ENCODE measurements at places on chromosomes 11 and 22. TPM values are rescaled to one million over a fixed set of nuclear protein-coding genes. Genes with fewer than 3 reads are reported as not detected.

The OR52N4 gene
- total RNA-seq, result not detected

The ASPHD2 gene
- total RNA-seq, result 0.07 TPM

The ANO9 gene
- not detected for total RNA-seq

The KIAA1671 gene
- 16.5 TPM for total RNA-seq

The SCARF2 gene
- total RNA-seq, result 2.5 TPM

The OR2AG1 gene
- not detected for total RNA-seq

The UVRAG gene
- 22.1 TPM for total RNA-seq

The KRTAP5-11 gene
- total RNA-seq, result not detected

The SAA1 gene
- total RNA-seq, result 5.7 TPM

The DDI1 gene
- not detected for total RNA-seq

The SLC7A4 gene
- not detected for total RNA-seq

The TMEM126A gene
- 37.7 TPM for total RNA-seq

The ANKRD13D gene
- 9.7 TPM for total RNA-seq

The TSPAN32 gene
- total RNA-seq, result not detected

The VSIG2 gene
- not detected for total RNA-seq

The C11orf87 gene
- not detected for total RNA-seq

All from gastrocnemius medialis (tissue), 4 donors.